ENCODE measurements at places on chromosomes 7 and 10.

- DNase-seq, result no peak
Observed at GRCh38 chr7:120783721-120784120, 74.2 kb downstream of the TSPAN12 start.

DNA sequence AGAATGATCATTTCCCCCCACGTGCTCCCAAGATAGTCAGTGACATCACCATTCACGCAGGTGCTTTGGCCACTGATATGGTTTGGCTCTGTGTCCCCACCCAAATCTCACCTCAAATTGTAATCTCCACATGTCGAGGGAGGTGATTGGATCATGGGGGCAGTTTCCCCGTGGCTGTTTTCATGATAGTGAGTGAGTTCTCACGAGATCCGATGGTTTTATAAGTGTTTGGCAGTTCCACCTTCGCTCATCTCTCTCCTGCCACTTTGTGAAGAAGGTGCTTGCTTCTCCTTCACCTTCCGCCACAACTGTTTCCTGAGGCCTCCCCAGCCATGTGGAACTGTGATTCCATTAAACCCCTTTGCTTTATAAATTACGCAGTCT, 205.4 kb upstream of the SH2B2 start:
- DNase-seq, result no peak

- DNase-seq, result no peak
Observed at GRCh38 chr7:10657837-10658236, 315.8 kb upstream of the PHF14 start.

- no peak for DNase-seq
Observed at GRCh38 chr7:130090745-130091532, 20.6 kb downstream of the KLHDC10 start.

DNA sequence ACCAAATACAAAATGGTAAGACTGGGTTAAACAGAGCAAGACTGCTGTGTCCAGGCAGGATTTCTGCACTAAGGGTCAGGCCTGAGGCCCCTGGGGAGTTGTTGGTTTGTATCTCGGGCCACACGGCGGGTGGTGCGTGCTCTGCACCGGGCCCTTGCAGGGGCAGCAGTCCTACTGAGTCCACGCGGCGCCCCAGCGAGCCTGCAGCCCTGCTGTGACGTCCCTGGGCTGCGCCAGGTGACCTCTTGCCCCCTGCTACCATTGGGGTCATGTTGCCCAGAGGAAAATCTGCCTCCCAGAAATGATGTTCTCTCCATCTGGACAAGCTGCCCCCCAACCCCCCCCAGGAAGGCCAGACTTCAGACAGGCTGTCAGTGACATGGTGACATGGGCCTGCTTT, 281.5 kb downstream of the CELF2 start:
- no peak for DNase-seq

GRCh38 chr10:97376413-97376812, 24.7 kb downstream of the RRP12 start:
- no peak for DNase-seq

- peak; percentile 40 for DNase-seq
Observed at GRCh38 chr10:60944058-60944909, at the start of gene RHOBTB1. RHOBTB1 (minus strand) TSS chr10:60944185; CDS start chr10:60911542, 32,643 bp downstream.

DNA sequence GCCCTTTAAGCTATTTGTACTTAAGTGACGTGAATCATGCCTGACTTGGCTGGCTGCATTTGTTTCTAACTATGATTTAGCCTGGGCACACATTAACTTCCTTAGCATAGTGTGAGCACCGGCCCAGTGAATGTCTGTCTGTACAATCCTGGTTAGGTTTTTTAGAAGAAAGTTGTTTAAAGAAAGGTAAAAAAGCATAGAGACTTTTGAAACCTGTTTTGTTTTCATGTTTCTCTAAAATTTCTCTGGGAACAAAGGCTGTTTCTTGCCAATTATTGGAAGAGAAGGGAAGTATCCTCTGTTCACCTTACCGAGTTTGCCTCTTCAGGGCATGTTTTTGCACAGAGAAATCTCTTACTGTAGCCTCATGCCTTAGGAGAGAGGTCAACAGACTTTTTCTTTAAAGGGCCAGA, 42.9 kb upstream of the MET start:
- DNase-seq, result no peak

DNA sequence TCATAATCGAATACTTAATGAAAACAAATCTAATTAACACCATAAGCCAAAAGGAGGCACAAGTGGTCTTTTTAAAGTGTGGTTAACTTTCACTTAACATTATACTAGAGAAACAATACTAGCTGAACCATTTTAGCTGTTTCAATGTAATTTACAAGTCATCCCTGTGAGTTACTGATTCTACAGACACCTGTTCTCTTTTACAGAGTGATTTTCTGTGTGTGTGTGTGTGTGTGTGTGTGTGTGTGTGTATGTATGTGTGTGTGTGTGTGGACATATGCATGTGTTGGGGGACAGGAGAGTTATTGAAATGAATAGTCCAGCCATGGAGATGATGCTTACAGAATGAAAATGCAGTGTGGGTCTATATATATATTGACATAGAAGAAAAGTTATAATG, 200.2 kb downstream of the DNAJC1 start:
- no peak for DNase-seq

GRCh38 chr7:17131983-17132655, 166.3 kb upstream of the AHR start:
- no peak for DNase-seq

DNA sequence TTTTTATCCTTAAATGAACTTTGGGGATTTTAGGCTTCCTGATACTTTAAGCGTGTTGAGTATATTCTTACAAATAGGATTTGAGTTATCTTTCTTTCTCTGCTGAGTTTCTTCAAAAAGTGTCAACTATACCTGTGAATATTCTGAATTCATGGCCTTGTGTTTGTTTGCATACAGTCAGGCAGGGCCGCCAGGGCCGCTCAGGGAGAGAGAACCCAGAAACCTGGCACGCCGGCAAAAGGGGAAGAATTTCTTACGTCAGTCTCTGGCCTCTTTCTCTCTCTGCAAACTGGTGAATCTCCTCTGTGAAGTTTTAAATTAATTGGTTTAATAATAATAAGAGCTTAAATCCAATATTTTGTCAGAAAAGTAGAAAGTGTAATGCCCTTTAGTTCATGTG, 29.3 kb upstream of the BNIP3 start:
- DNase-seq, result no peak

- DNase-seq, result no peak
Observed at GRCh38 chr10:84375881-84376280, 47.5 kb downstream of the CCSER2 start.

GRCh38 chr10:117537436-117537903, 5.1 kb upstream of the EMX2 start:
- DNase-seq, result peak; percentile 77

- no peak for DNase-seq
Observed at GRCh38 chr7:38518541-38518940, 112.6 kb downstream of the AMPH start.

DNA sequence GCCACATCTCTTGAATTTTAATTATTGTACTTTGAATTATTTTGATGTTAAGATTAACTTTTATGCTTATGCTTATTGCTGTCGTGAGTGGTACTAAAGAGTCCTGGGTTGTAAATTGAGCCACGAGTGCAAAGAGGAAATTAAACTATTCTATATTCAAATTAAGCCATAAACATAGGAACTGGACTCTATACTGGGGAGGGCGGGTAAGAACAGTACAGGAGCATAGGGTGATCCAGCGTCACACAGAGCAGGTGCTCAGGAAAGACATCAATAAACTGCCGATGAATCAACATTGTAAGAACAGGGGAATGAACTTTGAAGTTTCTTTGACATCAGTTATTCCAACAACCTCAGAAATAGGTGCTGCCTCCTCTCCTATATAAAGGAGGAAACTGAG, 219.6 kb downstream of the CACNB2 start:
- DNase-seq, result no peak

DNA sequence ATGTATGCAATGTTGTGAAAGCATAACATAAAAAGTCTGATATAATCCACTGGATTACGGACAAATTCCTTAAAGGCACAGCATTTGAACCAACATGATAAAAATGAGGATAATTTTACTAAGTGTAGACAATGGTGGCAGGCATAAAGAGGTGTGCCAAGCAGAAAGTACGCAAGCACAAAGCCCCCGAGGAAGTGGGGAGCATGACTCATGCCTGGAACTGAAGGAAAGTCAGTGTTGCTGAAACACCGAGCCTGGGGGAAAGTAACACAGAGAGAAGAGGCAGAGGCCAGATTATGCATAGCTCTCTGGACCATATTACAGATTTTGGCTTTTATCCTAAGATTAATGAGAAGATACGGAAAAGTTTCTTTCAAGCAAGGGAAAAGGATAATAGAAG, 490.0 kb upstream of the PHF14 start:
- DNase-seq, result no peak

- DNase-seq, result no peak
Observed at GRCh38 chr10:59268460-59268859, 92.0 kb downstream of the PHYHIPL start.

GRCh38 chr10:78448470-78448869, 414.8 kb downstream of the RPS24 start:
- no peak for DNase-seq

GRCh38 chr10:43471935-43472720, 35.2 kb downstream of the ZNF487 start:
- no peak for DNase-seq

GRCh38 chr7:131803816-131804215, 247.4 kb upstream of the PODXL start:
- DNase-seq, result no peak

- DNase-seq, result no peak
Observed at GRCh38 chr7:140342727-140343514, 55.4 kb downstream of the SLC37A3 start.

GRCh38 chr10:24396396-24396795, 187.5 kb downstream of the KIAA1217 start:
- DNase-seq, result no peak

DNA sequence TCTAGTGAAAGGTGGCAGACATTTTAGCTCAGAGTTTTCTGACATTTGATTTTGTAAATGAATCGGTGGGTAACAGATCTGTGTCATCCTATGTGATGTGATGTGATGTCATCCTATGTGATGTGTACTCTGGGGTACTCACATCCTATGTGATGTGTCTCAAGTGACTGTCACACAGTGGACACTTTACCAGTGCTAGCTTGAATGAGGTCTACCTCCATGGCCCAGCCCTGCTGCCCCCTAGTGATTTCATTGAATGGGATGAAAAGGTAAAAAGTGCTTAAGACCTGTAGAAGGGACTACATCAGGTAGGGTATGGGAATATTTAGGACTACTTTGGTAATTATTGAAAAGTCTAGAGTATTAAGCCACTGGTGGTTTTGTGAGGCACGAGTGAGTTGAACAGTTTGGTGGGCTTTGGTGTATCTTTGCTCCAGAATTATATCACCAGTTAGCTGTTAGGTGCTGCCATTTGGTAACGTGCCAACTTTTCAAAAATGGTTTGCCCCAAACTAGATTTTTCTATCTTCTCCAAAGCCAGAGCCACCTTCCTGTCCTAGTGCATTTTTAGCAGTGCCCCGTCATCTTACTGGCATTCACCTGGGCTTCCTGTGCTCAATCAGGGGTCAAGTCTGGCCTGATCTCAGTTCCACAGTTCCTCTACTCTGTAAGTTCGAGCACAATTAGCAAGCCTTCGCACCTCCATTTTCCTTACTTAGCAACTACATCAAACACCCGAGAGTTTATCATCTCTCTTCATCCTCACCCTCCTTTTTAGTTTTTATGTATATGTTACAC, 9.7 kb downstream of the EIF4H start:
- no peak for DNase-seq

- no peak for DNase-seq
Observed at GRCh38 chr10:43852149-43852548, 203.5 kb upstream of the ZNF32 start.

DNA sequence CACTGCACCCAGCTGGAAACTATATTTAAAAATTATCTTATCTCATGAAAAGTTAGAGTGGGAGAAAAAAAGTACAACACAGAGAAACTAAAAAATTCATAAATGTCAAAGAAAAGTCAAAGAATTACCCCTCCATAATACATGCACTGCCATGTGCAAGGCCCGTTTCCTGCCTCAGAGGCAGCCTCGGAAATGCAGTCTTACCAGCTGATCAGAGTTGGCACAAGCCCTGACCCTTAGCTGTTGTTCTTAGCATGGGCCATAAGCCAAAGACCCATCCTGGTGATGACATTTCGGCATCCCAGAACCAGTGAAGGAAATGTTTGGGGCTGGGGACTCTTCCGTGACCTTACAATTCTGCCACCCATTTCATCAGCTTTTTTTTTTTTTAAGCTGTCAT, 21.6 kb downstream of the RBM48 start:
- DNase-seq, result no peak

DNA sequence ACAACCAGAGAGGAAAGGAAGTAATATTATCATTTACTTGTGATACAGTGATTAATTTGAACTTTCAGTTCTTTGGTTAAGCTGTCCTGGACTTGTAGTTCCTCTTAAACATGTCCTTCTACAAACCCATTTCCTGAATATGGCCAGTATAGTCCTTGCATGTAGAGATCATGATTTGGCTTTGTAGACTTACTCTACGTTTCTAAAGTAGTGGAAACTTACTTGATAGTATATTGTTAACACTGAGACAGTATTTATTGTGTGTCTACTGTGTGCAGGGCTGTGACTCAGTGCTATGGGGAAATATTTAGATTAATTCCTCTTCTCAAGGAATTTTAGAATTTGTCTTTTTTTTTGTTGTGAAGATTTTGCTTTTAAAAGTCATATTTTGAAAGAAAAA, 109.5 kb downstream of the NRF1 start:
- DNase-seq, result no peak

- DNase-seq, result no peak
Observed at GRCh38 chr10:78520737-78521430, 487.2 kb downstream of the RPS24 start.

- no peak for DNase-seq
Observed at GRCh38 chr10:99426689-99427088, 3.7 kb downstream of the GOT1 start.

GRCh38 chr7:99677648-99678045, 2.1 kb downstream of the CYP3A5 start:
- no peak for DNase-seq

GRCh38 chr10:31990937-31991336, 62.3 kb upstream of the ARHGAP12 start:
- DNase-seq, result no peak

- DNase-seq, result no peak
Observed at GRCh38 chr10:79106256-79107050, 37.7 kb downstream of the ZMIZ1 start.

- no peak for DNase-seq
Observed at GRCh38 chr7:147595042-147595441, 995.5 kb upstream of the C7orf33 start.

DNA sequence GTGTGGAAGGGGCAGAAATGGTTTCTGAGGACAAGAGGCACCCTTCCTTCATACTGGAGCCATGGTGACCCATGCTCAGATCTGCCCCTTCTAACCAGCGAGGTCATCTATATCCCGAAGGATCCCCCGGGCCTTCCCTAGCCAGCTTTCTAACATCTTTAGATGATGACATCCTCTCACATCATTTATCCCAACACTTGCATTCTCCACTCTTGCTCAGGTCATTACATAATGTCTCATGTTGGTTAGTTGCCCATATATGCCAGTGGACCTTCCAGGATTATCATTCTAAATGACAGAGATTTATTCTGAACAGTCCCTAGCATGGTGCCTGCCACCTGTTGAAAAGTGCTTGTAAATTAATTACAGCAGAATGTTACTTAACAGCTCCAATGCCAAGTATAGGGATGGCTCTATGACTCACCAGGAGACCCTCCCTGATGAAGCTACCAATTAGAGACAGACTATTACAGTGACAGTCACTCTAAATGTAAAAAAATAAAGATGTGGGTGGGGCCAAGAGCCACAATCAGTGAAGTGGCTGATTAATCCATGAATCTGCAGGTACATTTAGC, 22.6 kb upstream of the ABLIM1 start:
- DNase-seq, result no peak

GRCh38 chr10:123724747-123725146, 58.6 kb downstream of the GPR26 start:
- no peak for DNase-seq
